Bronchial epithelial cell (primary cell): ENCODE measurements at places on chromosomes 3 and 15. TPM values are rescaled to one million over a fixed set of nuclear protein-coding genes. Genes with fewer than 3 reads are reported as not detected.

DNA sequence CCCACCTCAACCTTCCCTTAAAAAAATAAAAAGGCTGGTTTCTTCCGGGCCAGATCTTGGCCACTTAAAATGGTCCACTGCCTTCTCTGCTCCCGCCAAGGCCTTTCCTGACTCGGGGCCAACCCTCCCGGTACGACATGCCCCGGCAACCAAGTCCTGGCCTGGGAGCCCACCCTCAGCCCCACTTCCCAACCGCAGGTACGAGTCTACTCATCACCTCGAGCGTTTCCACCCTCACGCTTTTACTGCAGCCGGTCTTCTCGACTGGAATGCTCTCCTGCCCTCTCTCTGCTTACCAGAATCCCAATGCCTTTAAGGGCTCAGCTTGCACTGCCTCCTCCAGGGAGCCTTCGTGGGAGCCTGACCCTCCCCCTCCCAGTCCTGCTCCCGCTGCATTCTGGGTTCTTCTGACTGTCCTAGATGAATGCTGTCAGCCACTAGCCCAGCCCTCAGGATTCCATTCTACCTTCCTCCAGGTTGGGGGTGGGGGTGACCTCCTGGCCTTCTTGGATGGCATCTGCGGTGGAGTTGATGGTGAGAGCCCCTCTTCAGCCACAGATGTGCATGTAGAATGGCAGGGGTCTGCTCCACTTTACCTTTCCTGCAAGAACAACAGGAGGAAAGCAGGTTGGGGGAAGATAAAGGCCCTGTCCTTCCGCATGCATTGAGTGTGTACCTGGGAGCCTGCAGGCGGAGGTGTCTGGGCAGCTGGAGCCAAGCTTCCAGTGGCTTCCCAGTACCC, 1.1 kb upstream of the CSRNP1 start:
- no peak for DNase-seq

GRCh38 chr3:3286014-3286413, 106.5 kb upstream of the CRBN start:
- DNase-seq = no peak

DNA sequence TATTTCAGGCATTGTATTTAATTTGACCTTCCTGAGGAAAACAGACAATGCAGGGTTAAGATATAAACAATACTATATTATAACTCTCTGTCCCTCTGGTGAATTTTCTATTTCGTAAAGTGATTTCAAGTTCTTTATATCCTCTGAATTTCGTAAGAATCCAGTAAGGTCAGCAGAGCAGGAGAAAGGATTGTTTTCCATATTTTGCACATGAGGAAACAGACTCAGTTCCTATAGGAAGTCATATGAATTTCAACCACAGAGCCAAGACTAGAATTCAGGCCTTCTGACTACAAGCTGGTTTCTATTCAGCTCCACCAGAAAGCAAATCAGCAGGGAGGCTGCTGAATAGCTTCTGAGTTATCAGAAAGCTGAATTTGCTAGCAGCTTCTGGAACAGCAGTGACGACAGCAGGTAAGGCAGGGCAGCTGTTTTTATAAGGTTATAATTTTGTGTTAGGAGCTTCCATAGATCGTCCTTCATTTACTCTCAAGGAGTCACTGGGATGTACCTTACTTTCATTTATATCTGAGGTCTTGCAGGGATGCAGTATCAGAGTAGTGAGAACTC, 11.1 kb upstream of the PLAAT1 start:
- no peak for DNase-seq

DNA sequence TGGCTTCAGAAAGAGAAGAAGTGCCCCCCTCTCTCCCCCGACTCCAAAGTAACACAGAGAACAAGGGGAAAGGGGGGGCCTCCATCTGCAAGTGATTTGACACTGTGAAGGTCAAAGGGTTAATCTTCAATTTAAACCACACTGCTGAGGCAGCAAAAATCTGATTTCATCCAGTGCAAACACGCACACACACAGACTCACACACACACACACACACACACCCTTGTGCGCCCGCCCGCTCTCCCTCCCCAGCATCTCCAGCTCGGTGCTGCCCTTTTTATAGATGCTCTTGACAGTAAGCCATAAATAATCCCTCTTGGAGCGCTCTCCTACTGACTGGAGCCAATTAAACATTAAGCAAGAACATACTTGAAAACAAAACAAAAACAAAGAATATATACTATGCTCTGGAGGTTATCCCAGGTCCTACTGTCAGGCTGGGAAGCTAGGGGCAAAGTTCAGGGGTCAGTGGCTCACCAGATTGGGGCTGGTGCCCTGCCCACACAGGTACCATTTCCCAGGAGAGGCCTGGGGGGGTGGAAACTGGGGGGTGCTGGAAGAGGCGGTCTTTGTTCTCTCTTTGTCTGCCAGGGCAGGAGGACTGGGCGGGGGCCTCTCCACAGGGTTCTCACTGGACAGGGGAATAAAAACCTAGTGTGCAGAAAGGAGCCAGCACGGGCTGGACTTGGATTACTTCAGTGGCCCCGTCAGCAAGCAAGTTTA, 16.3 kb downstream of the BMF start:
- DNase-seq = no peak

The LRRC2 gene
- under 0.01 and 0.26 TPM in 2 replicates for total RNA-seq

DNA sequence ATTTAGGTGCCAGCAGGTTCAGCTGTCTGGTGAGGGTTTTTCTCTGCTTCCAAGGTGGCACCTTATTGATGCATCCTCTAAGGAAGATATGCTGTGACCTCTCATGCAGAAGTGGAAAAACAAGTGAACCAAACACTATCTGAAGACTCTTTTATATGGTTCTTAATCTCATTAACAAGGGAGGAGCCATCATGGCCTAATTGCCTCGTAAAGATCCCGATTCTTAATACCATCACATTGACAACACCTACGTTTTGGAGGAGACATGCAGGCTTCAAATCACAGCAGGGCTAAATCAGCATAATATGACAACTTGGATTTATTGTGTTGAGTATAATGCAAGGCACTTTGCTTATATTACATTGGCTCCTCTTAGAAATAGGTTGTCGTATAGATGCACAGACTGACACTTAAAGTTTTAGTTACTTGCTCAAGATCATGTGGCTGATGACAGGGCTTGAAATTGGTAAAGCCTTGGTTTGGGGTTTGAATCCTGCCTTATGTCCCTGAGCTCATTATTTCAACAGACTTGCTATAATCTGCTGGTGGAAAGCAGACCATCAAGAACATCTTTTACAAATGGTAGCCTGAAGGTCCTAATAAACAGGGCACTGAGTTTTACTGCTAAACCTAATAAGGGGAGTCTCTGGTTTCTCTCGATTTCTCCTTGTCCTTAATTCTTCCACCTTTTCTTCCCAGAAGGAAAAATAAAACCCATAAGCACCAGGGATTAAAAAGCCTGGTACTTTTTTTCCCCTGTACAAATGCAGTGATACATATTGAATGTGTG, 88.2 kb downstream of the PTPRG start:
- no peak for DNase-seq

GRCh38 chr15:78212546-78213424, 21.6 kb downstream of the ACSBG1 start:
- DNase-seq = peak; percentile 58

GRCh38 chr3:160448845-160449635, 546 bp downstream of the TRIM59 start:
- peak; percentile 40 for DNase-seq

- peak; percentile 97 for DNase-seq
Measured at GRCh38 chr3:151976211-151977050, 103.0 kb downstream of the SUCNR1 start.

DNA sequence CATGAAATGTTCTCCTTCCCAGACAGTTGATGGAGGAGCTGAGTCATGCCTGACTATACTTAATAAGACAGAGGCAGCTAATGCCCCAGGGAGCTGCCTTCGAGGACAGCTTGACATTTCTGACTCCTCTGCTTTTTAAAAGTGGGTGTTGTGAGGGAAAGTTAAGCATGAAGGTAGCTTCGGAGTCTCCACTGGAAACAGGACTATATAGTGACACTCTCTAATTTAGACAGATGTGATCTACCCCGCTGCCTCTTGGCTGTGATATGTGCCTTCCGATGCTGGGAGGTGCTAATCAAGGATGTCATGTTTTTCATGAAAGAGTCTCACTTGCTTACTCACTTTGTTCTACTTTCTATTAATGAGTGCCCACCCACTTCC, 72.7 kb downstream of the IL1RAP start:
- peak; percentile 93 for DNase-seq

The RNU6-1 gene
- total RNA-seq = not detected in 2 replicates

The ULK4 gene
- 3.9 and 6.4 TPM in 2 replicates for total RNA-seq

GRCh38 chr3:147372525-147373027, 33.8 kb downstream of the ZIC4 start:
- no peak for DNase-seq

The TRPC1 gene
- total RNA-seq = 3.9 and 8.8 TPM in 2 replicates

GRCh38 chr3:30894521-30895251, at the start of gene GADL1:
TSS of gene GADL1 (minus strand) at chr3:30894661. CDS start at chr3:30894614, 47 bp downstream.
- no peak for DNase-seq

- DNase-seq = no peak
Measured at GRCh38 chr3:43331381-43331780, 45.0 kb downstream of the SNRK start.

DNA sequence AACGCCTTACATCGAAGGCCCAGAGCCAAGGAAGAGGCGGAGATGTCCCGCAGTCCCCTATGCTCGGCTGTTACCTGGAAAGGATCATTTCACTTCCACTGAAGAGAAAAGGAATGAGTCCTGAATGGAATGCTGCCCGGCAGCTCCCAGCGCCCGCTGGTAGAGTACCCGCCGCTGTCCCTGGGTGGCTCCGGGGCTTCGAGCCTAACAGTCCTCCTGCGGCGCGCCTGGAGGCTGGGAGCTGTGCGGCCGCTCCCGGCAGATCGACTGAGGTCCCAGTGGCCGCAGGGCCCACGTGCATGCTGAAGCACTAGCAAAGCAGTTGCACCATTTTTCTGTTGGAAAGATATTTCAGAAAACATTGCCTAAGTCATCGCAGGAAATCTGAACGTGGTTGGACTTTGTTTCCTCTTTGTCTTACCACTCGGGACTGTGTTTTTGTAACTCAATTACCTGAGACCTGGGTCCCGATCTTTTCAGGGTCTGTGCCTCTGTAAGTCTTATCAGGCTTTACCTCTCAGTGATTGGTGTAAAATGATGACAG, 984 bp downstream of the RNU6-1 start:
- peak; percentile 30 for DNase-seq

DNA sequence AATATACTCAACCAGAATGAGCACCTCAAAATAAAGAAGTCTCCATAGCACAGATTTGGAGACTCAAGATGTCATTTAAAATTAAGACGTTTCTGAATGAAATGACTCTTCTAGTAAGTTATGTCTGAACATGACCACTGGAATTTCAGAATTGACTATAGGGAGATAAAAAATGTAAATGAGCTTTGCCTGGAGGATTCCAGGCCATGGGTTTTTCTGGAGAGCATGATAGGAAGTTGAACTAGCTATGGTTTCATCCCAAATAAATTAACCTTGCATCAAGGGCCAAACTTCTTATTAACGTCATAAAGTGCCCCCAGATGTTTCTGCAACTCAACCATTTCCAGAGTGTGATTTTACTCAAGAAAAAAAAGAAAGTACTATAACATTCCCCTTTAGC, 222.6 kb upstream of the NR2F2 start:
- DNase-seq = no peak

DNA sequence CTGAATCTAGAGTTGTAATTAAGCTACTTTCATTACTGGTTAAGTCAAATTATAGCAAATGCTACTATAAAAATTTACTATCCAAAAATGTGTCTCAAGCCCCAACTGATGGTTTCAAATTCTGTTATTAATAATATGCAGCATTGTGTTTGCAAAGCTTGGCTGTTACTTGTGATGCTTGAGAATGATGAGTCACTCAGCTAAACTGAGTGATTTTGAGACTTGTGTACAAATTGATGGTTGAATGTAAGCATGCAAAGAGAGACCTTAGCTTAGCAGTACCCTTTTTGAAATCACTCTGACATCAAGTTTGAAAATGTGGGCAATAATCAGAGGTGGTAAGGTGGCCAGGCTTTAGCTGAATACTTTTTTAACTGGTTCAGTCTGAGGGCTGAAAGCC, 27.6 kb downstream of the OPA1 start:
- DNase-seq = peak; percentile 22

The SMCO1 gene
- total RNA-seq = not detected in 2 replicates

GRCh38 chr3:117893638-117894037, 1141.0 kb downstream of the IGSF11 start:
- peak; percentile 14 for DNase-seq

DNA sequence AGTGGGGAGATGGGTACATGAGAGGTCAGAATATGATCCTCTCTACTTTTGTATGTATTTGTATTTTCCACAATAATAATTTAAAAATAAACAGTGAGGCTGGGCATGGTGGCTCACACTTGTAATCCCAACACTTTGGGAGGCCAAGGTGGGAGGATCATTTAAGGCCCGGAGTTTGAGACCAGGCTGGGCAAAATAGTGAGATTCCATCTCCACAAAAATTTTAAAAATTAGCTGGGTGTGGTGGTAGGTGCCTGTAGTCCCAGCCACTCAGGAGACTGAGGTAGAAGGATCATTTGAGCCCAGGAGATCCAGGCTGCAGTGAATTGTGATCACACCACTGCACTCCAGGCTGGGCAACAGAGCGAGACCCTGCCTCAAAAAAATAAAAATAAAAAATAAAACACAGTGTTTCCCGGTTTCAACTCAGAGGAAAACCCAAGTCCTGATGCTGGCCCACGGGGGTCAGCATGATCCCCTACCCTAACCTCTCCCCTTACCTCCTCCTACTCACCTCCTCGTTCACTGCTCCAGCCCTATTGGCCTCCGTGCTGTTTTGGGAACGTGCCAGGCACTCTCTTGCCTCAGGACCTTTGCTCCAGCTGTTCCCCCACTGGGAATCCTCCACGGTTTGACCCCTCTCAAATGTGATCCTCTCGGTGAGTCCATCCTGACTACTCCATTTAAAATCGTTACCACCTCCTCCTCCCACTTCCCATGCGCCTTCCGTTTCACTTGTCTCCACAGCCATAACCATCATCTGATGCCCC, 2.9 kb upstream of the KLHL40 start:
- DNase-seq = no peak

The SCN10A gene
- not detected in 2 replicates for total RNA-seq

GRCh38 chr3:156818890-156819289, 7.3 kb upstream of the LEKR1 start:
- DNase-seq = peak; percentile 96

The HES1 gene
- total RNA-seq = 46.6 and 87.8 TPM in 2 replicates
